SJSA1 (cell line): ENCODE measurements at places on chromosomes 11 and 22. TPM values are rescaled to one million over a fixed set of nuclear protein-coding genes. Genes with fewer than 3 reads are reported as not detected.
A peak's percentile ranks its signal among the peaks of the same experiment; 100 is the strongest.

Gene NUDT22
- 81.5 and 152 TPM in 2 replicates for total RNA-seq

Gene SIRT3
- 2.3 and 7.1 TPM in 2 replicates for total RNA-seq

Gene OR8G1
- total RNA-seq: not detected in 2 replicates

Gene OR51E2
- 0.09 and 0.21 TPM in 2 replicates for total RNA-seq

Gene PATE2
- 0.50 TPM in 1 of 2 replicates, not detected in the other for total RNA-seq

- H3K4me1 ChIP-seq: peaks cover 22% of the 10 kb centered on the region
- peak overlapping the region; percentile 56 for H3K27ac ChIP-seq
- peak; percentile 60 for DNase-seq
- H3K27me3 ChIP-seq: no peaks in the 10 kb centered on the region
Observed at GRCh38 chr11:4025248-4025966, 69.2 kb upstream of the RRM1 start.

GRCh38 chr11:1460396-1460985 is 26.1 kb downstream of the MOB2 start:
- no peaks in the 10 kb centered on the region for H3K36me3 ChIP-seq
- H3K27ac ChIP-seq: no peak overlapping the region
- no peaks in the 10 kb centered on the region for H3K27me3 ChIP-seq
- no peak overlapping the region for H3K4me3 ChIP-seq
- DNase-seq: no peak
- H3K4me1 ChIP-seq: no peaks in the 10 kb centered on the region

- peaks cover 12% of the 10 kb centered on the region for H3K27me3 ChIP-seq
- no peak overlapping the region for H3K4me3 ChIP-seq
- H3K4me1 ChIP-seq: no peaks in the 10 kb centered on the region
- H3K27ac ChIP-seq: no peak overlapping the region
Observed at GRCh38 chr22:39928536-39929520, 27.9 kb downstream of the GRAP2 start.

DNA sequence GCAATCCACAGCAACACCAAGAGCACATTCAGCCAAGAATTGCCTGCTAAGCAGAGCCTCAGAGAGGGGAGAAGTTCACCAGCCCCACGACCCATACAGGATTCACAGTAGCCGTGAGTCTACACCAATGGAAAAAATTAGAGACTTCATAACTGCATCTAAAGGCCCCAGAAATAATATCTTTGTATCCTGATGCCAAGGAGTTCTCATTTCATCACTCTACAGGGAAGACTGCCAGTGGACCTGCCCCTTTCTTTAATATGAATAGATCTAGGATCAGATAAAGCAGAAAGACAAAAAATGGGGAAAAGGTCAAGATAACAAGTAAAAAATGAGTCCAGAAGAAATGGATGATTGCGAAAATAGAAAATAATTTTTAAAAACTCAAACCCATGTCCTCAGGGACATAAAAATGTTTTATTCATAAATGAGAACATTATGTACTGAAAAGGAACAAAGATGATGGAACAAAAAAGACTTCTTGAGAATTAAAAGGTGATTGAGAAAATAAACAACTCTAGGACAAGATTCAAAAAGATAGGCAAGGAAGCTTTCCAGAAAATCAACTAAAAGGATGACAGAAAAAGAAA is 9.5 kb downstream of the APOL3 start:
- no peaks in the 10 kb centered on the region for H3K36me3 ChIP-seq
- no peak overlapping the region for H3K4me3 ChIP-seq
- DNase-seq: no peak
- H3K4me1 ChIP-seq: peaks cover 1% of the 10 kb centered on the region
- H3K27ac ChIP-seq: no peak overlapping the region
- H3K27me3 ChIP-seq: no peaks in the 10 kb centered on the region

GRCh38 chr11:69638941-69639681 is 1.8 kb upstream of the CCND1 start:
- H3K27ac ChIP-seq: peak overlapping the region; percentile 85
- peaks cover 47% of the 10 kb centered on the region for H3K4me1 ChIP-seq
- H3K27me3 ChIP-seq: no peaks in the 10 kb centered on the region
- H3K36me3 ChIP-seq: peaks cover 28% of the 10 kb centered on the region
- peak; percentile 100 for DNase-seq
- peak overlapping the region; percentile 95 for H3K4me3 ChIP-seq
